ENCODE measurements at places on chromosomes 1 and 21.
A peak's percentile ranks its signal among the peaks of the same experiment; 100 is the strongest.

GRCh38 chr1:162007466-162007865 lies 16.2 kb downstream of the OLFML2B start:
- DNase-seq, result no peak

DNA sequence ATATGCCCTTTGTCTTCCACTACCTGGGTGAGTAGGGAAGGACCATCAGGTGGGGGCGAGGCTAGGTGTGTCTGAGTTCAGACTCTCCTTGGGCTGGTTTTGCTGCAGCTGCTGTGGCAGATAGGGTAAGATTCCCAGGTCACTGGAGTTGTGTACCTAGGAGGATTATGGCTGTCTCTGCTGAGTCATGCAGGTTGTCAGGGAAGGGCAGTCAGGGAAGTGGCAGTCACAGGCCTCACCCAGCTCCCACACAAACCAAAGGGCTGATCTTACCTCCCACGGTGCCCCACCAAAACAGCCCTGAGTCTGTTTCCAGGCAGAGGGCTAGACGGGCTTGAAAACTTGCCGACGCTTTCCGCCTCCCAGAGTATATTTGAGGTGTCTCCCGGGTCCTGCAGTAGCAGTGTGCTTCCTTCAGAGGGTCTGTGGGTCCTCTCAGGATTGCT lies 201.6 kb upstream of the PLXNA2 start:
- peak; percentile 19 for DNase-seq

DNA sequence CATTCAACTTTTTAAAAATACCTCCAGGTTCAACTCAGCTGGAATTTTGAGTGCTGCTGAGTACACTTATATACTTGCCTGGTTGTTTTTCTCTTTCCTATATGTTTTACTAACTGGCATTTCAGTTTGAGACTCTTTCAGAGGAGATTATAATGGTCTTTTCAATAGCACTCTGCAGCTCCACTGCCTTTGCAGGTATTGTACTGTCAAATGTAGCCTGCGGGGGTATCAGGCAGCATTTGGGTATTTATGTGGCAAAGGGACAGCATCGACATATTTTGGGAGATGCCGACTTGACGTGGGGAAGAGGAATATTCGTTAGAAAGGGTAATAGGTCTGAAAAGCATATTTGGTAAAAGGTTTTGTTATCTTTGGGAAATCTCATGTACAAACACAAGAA lies 11.1 kb upstream of the TGFBR3 start:
- DNase-seq, result no peak

DNA sequence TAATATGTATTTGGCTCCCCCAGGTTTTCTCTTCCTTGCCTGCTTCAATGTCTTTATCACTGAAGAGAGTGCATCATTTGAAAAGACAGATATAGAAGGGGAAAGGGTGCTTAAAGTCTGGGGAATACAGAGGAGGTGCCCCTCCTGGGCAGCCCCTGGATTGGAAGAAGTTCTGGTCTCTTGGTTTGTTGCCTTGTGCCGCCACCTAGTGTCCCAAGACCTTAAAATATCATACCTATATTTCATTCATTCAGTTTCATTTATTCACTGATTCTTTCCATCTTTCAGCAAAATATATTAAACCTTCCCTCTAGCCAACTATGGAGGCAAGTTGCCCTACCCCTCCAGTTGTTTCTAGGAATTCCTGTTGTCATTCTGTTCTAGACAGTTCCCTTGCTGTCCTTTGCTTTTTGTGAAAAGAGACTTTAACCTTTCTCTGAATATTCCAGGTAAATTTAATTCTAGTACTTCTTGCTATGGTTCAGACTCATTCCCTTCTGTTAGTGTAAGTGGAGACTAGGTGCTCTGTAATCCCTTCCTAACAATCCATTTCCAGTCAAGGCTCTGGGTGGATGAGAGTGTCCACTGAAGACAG lies 56.1 kb downstream of the MEF2D start:
- DNase-seq, result no peak

DNA sequence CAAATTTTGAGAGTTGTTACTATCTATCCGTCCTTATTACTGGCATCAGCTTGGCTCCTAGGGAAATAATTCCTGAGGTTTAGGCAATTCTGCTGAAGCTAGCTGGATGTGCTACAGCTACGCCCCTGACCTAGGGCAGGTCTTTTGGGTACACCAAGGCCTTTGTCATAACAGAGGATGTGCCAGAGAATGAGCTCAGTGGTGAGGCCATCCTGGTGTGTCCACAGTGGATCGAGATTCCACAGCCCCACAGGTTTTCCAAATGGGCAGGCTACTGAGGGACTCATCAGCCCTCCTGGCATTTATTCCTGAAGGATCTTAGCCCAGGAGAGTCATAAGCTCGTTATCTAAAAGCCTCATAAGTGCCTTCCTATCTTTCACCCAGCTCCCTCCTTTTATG lies 475.2 kb upstream of the USP24 start:
- no peak for DNase-seq

Measured in mammary epithelial cell (primary cell).